LNCaP clone FGC (cell line): ENCODE measurements at places on chromosomes 4 and X.

- DNase-seq, result no peak
These were observed 12.1 kb upstream of the MAGEA11 start for GRCh38 chrX:149699761-149700160.

- no peak for DNase-seq
These were observed 37.7 kb upstream of the MAGEB18 start for GRCh38 chrX:26100421-26100920.

DNA sequence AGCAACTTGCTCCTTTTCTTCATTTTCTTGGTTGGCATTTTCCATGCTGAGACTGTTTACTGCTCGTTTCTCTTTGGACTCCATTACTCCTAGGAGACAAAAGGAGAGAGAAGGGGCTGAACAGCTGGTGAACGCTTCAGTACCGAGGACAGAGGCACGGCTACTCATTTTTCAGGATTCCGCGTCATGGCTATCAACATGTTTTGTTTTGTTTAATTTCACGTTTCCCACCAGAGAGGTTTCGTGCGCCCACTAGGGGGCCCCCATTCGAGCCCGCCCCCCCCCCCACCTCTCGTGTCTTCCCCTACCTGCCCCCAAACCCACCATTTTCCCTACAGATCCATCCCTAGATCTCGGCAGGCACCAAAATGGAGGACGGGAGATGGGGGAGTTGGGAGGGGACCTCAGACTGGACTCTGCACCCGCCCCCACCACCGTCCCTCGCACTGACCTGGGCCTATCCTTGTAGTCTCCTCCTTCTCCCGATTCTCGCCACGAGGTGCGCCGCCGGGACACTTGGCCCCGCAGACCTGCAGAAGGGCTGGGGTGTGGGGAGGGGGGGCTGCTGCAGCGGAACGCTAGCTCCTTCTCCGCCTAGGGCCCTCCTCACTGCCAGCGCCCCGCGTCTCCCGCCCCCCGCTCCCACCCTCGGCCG lies 653 bp downstream of the BEX1 start:
- DNase-seq, result no peak

GRCh38 chr4:20615486-20616260 lies 84.6 kb upstream of the PACRGL start:
- no peak for DNase-seq

DNA sequence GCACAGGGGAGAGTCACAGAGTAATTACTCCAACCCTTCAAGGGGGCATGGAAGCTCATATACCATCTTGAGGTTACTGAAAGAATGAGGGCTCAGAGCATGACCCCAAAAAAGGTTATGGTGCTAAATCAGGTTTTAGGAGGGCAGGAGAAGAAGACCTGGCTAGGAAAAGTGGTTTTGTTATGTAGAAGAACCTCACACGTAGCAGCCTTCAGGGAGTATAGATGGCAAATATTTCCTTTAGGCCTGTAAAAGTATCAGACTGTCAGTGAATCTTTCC lies 102.0 kb upstream of the PDE5A start:
- no peak for DNase-seq

- DNase-seq, result no peak
These were observed 9.8 kb upstream of the FRAS1 start for GRCh38 chr4:78047366-78047765.

DNA sequence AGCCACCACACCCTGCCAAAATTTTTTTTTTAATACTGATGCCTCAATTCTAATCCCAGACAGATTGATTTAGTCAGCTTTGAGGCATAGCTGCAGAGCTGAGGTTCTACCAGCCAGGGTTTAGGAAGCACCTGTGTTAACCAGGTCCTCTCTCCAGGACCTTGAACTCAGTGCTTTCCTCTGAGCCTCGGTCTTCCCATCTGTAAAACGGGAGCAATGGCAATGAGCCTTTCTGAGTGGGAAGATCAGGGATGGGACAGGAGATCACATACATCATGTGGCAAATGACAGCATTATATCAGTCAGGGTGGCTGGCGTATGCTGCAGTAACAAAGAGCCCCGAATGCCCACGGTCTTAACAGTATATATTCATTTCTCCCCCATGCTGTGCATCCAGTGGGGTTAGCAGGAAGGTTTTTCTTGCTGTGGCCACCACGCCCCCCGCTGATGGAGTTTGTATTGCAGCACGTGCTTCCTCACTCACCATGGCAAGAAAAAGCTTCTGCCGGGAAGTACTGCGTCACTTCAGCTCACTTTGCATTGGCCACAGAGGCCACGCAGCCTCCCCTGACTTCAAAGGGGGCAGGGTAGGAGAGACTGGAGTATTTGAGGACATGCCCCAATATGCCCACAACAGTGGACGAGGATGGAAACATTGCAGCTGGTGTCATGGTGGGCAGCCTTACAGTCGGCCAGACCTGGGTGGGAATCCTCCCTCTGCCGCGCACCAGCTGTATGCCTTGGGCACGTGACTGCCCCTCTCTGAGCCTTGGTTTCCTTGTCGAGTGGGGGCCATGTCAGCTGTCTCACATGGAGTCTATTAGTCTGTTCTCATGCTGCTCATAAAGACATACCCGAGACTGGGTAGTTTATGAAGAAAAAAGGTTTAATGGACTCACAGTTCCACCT lies 24.1 kb upstream of the MRFAP1 start:
- DNase-seq, result no peak

- DNase-seq, result no peak
These were observed 23.0 kb upstream of the NFKB1 start for GRCh38 chr4:102478186-102478585.

DNA sequence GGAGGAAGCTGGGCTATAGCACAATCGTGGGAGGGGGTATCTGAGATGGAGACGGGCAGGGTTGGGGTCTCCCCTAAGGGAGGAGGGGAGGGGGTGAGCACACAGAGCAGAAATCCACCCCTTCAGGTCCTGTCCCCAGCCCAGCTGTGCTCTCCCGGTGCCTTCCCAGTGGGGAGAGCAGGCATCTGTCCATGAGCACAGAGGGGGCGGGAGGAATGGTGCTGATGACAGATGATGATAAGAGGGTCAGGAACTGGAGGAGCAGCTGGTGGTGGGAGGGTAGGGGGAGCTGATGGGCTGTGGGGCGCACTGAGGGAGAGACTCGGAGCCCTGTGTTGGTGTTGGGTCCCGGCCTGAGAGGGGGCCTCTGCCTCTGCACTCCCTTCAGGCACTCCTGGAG lies 8.6 kb downstream of the ATP2B3 start:
- DNase-seq, result no peak

DNA sequence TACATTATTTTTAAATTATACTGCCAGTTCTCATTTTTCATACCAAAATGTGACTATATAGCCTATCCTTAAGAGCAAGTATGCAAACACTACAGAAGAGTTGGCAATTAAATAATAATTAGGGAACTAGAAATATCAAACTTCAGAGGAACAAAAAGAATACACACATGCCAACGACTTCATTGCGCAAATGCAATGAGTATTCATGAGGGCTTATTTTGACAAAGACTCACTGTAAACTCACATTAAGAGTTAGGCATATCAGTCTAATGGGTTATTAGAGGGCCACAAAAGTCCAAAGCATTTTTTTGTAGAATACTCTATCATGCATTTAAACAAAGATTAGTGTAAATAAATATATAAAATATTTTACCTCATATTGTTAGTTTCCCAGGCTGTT lies 31.6 kb downstream of the SLC10A7 start:
- no peak for DNase-seq

- no peak for DNase-seq
These were observed 123.9 kb upstream of the CBR4 start for GRCh38 chr4:169133932-169134331.

GRCh38 chr4:182916483-182917181 lies 554 bp downstream of the DCTD start:
- DNase-seq, result no peak

GRCh38 chrX:15812192-15812938 lies 22.1 kb downstream of the ZRSR2 start:
- no peak for DNase-seq

- DNase-seq, result no peak
These were observed 303.0 kb upstream of the GALNT7 start for GRCh38 chr4:172865531-172866127.

DNA sequence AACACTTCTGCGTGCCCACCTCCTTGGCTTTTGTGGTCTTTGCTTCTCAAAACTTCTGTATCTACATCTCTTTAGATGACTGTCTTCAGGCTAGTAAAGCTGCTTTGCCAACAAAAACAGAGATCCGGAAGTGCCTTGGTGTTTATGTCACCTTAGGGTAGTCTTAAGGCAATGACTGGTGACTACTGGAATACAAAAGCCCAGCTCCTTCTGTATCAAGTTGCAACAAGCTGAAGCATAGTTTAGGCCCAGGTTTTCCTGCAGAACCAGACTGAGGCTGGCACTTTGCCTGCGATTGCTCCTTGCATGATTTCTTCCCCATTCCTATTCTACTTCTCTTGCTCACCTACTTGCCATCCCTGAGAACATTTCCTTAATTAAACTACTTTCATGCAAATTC lies 333.8 kb downstream of the DMD start:
- DNase-seq, result no peak

DNA sequence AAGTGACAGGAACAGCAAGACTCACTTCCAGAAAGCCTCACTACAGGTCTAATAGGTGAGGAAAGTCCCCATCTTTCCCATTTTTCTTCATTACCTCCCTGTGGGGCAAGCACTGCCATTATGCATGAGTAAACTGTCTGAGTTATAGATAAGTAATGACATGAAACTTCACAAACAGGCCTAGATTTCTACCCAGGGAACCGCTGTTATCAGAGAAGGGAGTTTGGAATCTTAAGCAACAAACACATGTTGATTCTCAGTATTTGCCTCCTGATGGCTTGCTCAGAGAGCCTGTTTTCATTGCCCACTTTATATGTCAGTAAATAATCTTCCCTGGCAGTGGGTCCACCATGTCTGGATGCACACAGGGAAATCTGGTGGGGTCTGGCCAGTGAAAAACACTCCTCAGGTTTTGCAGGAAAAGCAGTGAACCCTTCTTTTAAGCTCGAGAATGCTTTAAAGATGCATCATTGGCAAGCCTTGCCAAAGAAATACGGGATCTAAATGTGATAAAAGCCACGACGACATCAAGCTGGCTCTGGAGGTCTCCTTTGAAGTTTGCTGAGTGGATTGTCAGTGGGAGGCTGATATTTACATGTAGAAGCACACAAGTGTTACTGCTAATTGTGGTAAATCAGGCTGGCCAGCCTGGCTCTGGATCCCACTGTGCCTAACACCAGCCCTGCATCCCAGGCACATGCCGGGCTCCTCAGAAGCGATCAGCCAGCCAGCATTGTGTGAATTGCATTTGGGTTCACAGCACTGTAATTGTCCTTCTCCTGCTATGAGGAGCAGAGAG lies 25.2 kb downstream of the PDGFRA start:
- DNase-seq, result no peak

DNA sequence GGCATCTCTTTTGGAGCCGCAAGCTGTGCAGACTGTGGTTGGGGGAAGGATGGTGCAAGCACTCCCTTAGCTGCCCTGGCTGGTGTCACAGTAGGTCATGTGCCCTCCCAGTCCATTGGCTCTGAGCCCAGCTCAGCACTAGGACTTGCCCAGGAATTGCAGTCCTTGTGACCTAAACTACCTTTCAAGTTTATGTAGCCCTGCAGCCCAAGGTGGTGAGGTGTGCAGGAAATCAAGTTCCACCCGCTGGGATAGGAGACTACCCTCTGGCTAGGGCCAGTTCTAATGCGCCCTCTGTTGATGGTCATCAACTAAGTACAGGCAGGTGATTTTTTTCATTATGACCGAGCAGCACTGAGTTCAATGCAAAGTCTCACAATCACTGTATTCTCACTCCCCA lies 335.2 kb downstream of the UBE2NL start:
- DNase-seq, result peak; percentile 19

- DNase-seq, result peak; percentile 25
These were observed 25.3 kb downstream of the STIM2 start for GRCh38 chr4:26885912-26886274.

DNA sequence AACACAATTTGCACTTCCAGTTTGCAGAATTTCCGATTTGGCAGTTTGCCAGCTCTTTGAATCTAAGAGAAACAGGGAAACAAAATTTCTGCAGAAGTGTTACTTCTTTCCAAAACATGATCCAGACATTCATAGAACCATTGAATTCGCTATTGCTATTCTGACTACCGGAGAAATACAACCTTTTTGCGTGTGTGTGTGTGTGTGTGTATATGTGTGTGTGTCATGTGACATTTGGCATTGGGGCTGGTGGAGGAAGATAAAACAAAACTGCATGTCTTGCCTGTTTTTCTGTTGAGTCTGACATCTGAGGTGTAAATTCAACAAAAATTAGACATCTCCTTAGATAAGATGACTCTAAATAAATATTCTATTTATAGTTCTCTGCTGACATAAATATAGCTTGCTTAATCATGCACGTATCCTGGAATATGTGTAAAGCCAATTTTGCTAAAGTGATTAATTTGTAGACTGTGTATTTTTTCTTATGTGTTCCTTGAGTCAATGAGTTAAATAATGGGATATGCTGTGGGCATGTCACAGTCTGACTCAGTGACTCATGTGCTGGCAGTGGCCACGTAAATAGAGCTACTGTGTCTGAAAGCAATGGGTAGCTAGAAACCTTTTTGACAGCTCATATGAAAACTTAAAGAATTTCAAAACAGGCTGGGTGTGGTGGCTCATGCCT lies 98.9 kb downstream of the HPGD start:
- DNase-seq, result peak; percentile 10

- no peak for DNase-seq
These were observed 289.3 kb upstream of the PABPC4L start for GRCh38 chr4:134490863-134491262.

DNA sequence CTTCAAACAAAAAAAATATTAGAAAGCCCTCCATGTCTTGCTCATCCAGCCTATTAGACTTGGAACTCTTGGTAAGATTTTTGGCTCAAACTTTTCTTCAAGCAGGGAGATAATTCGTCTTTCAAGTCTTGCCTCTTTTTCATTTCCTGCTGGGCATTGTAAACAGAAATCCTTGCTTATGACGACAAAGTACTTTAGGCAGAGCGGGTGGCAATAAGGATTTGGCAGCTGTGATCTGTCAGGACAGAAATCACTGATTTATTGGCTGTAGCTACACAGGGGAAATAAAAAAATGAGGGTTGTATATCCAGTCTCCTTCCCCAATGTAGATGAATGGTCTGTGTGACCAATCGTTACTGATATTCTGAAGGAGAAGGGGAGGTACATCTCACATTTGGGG lies 121.6 kb downstream of the SLC4A4 start:
- peak; percentile 93 for DNase-seq

DNA sequence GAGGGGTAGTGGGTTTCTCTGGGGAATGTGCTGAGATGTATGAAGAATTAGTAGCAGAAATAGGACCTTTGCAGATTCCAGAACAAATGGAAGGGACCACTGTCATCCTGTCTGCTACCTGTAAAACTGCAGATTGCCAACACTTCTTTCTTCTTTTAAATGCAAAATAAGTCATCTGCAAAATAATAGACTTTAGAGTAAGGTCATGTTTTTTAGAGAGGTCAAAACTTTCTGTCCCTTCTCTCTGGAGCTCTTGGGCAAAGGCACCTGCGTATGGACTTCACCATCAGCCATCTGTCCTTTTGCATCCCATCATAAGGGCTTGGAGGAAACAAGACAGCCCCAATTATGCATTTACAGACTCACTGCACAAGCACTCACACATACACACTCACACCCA lies 121.1 kb upstream of the PPARGC1A start:
- no peak for DNase-seq

- DNase-seq, result no peak
These were observed 86.9 kb upstream of the NEIL3 start for GRCh38 chr4:177222781-177223180.

- DNase-seq, result no peak
These were observed 228.2 kb upstream of the TENM3 start for GRCh38 chr4:182015014-182015413.
